DMS153 (cell line): ENCODE measurements at places on chromosomes 12 and 14.
A peak's percentile ranks its signal among the peaks of the same experiment; 100 is the strongest.

GRCh38 chr12:91792597-91792996 lies 353.0 kb downstream of the BTG1 start:
- no peak for DNase-seq

GRCh38 chr12:17954788-17955187 lies 135.2 kb downstream of the RERGL start:
- DNase-seq, result no peak

- no peak for DNase-seq
These were observed 27.2 kb downstream of the ARID2 start for GRCh38 chr12:45756666-45757065.

GRCh38 chr14:63909984-63910383 lies 57.2 kb downstream of the SYNE2 start:
- no peak for DNase-seq

DNA sequence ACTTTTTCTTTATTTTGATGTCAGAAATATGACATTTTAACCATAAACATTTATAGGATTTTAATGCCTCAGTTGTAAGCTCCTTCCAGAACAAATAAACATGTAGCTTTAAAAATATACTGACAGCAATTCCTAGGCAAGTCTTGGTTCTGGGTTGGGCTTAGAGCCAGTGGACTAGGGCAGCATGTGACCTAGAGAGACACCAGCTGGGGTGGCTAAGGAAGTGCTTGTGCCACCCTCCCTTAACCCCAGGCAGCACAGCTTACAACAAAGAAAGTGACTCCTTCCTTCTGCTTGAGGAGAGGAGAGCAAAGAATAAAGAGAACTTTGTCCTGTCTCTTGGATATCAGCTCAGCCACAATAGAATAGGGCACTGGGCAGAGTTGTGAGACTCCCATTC lies 61.6 kb upstream of the KTN1 start:
- no peak for DNase-seq

- no peak for DNase-seq
These were observed 17.4 kb upstream of the DRAM1 start for GRCh38 chr12:101859664-101860607.

- DNase-seq, result peak; percentile 49
These were observed 18.1 kb downstream of the PPM1H start for GRCh38 chr12:62916632-62917425.

- DNase-seq, result no peak
These were observed 814.9 kb downstream of the LRFN5 start for GRCh38 chr14:42421377-42422078.

DNA sequence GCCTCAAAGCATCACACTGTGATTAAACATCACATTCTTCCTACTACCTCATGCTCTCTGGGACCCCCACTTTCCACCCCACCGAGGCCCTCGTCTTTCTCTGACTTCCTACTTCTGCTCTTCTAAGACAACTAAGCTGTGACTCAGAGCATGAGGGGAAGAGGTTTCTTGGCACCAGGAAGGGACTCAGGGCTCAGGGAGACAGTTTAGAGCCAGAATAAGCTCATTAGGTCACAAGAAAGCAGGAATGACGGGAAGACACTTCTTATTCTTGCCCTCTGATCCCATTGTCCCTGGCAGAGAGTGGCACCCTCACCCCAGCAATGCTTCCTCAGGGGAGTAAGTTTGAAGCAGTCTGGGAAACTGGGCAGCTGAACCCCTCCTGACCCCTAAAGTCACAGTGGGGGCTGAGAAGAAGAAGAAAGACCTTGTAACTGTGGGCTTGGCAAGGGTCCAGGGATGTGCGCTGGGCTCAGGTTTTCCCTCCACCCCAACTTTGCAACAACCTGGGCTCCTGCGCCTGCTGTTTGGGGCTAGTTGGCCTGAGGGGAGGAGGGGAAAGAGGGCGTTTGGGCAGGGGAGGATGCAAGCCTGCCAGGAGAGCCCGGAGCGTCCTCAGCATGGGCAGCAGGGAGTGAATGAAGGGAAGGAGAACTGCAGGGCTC lies 64.6 kb upstream of the ACTN1 start:
- no peak for DNase-seq

- no peak for DNase-seq
These were observed 20.3 kb upstream of the CLEC4E start for GRCh38 chr12:8561011-8561410.

DNA sequence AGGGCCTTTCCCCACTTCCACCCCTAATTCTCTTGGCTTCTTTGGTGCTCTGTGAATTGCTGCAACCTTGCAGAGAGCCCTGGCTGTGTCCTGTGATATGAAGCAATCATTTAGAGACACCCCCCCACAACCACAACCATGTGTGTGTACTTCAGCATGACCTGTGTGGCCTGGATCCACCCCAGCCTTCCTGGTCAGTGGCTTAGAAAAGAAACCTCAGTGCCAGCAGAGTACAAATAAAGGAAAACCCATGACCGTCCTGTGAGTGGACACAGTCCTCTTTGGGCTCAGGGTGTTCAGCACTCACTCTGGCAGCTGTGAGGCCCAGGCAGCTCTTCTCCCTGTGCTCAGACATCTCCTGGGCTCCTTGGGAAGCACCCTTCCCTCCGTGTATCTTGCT lies 206.6 kb upstream of the DIO3 start:
- DNase-seq, result no peak

DNA sequence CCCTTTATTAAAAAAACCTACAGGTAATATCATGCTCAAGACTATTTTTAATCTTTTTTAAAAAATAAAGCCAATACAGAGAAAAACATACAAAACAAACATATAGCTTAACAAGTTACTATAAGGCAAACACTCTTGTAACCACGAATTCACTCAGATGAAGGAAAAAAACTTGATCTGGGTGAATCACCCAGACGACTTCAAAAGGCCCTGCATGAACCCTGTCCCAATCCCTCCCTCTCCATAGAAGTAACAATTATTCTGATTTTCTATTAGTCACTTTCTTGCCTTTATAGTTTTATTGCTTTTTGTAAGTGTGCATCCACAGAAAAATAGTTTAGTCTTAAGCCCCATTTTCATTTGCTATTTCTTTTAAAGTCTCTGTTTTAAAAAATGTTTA lies 72.6 kb downstream of the LRP6 start:
- no peak for DNase-seq

DNA sequence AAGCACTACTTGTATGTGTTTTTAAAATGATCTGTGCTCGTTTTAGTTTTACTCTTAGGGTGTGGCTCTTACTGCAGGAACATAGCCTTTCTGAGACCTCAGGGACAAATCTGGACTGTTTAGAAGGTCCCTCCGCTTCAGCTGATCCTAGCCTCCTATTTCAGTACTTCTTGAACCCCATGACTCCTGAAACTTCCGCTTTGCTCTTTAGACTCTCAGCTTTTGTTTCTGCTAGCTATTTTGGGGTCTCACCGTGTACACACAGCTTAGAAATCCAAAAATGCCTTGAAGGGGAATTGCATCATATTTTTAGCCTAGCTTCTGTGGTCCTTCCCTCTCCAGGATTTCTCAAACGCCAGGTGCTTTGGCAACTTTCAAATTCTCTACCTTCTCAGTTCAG lies 8.3 kb downstream of the OR11G2 start:
- no peak for DNase-seq

DNA sequence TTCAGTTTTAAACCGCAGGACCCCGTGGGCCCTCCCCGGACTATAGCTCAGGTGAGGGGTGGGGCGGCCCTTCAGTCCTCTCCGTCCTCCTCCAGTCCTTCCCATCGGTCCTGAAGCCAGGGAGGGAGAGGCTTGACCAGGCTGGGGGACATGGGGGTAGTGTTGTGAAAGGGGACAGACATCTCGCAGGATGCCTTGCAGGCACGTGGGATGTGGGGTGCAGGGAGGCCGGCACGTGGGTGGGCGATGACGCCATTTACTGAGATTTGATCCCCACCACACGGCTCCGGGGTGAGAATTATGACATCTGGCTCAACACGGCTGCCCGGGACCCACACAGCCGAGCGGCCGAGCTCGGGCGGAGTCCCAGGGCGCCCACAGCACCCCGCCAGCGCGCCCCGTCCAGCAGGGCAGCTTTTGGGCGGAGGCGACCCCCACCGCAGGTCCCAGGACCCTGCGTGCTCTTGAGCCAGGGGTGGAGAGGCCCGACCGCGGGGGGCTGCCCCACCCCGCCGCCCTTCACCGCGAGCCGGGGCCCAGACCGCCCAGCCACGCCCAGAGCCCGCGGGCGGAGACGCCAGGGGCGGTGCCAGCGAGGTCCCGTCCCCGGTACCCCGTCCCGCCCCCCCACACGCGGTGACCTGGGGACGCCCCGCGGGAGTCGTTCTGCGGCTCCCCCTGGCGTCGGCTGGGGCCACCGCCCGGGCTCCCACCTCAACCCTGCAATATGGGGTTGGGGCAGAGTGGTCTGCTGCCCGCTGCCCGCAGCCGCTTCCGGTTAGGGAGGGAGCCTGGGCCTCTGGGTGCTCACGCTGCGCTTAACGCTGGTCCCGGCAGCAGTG lies 3.3 kb upstream of the EXOC3L4 start:
- no peak for DNase-seq

GRCh38 chr14:90697577-90698206 lies 118.5 kb downstream of the TTC7B start:
- DNase-seq, result peak; percentile 61

DNA sequence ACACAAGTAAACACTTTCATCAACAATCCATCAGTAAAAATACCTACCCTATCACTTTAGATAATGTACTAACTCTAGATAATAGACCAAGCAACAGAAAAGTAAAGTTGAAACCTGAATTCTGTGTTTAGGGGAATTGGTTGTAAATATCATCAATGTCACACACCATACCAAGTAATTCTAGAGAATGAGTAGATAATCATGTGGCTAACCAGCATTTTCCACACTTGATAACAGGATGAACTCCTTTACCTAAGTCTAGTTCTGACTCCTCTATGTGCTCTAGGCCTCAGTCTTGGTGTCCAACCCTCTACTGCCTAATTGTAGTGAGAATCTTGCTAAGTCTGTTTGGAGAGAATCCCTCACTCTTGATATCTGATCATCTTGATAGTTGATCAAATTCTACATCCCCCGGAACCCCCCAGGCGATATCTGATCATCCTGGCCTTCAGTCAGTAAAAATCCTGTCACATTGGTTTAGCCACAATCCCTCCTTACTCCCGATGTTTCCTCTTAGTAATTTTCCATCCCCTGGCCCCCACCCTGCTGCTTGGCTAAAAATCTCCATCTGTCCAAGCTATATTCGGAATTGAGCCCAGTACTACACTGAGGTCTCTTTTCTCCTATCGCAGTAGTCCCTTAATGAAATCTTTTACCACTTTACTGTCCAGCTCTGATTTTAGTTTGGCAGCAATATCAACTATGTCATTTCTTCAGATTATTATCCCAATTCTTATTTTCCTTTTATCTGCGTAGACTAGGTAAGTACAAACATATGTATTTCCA lies 3.4 kb upstream of the SLCO1A2 start:
- no peak for DNase-seq

DNA sequence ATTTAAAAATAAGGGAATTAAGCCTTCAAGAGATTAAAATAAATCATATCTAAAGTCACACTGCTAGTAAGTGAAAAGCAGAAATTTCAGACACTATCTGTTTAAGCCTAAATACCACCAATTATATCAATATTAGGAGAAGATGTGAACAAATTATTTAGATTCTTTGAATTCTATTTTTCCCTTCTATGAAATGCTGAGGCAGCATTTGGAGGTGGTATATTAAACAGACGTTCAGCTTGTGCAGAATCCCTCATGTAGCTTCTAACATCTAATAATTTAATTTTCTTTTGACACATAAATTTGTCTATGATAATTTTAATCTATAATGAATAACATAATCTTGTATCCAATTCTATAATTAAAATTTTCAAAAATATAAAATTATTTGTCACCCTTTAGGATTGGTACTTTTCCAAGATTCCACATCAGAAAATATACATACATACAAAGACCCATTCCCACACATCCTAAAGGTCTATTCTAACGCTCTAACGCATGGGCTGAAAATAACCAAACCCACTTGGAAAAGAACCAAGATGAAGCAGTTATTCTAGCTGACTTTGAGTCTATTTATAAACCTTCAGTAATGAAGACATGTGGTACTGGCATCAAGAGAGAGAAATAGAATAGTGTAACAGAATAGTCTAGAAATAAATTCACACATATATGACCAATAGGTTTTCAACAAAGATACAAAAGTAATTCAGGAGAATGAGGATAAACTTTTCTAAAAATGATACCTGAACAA lies 751.8 kb downstream of the GALC start:
- DNase-seq, result no peak

- no peak for DNase-seq
These were observed 49.7 kb downstream of the CYP46A1 start for GRCh38 chr14:99733540-99734405.

DNA sequence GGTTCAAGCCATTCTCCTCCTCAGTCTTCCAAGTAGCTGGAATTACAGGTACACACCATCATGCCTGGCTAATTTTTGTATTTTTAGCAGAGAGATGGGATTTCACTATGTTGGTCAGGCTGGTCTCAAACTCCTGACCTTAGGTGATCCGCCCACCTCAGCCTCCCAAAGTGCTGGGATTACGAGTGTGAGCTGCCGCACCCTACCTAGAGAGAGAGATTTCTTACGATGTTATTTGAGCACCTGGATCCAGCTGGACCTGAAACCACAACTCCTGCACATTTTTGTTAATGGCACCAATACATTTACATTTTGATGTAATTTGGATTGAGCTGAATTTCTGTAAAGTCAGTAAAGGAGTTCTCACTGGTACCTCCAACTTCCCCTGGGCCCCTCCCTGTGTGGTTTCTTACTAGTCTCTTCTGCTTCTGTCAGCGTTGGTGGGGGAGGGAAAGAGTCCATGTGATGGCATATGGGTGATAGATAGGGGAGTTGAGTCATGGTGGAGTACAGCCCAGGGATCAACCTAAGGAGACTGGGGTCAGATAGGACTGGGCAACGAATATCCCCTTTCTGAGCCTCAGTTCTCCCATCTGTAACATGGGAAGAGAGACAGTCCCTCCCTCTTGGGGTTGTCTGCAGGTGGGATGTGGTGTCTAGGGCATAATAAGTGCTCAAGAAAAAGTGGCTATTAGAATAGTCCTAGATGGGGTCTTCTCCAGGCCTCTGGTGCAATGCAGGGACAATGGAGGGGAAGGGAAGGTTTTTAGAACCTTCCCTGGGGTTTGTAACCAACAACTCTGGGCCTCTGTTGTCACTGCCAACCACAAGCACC lies 83.3 kb upstream of the MED13L start:
- no peak for DNase-seq

DNA sequence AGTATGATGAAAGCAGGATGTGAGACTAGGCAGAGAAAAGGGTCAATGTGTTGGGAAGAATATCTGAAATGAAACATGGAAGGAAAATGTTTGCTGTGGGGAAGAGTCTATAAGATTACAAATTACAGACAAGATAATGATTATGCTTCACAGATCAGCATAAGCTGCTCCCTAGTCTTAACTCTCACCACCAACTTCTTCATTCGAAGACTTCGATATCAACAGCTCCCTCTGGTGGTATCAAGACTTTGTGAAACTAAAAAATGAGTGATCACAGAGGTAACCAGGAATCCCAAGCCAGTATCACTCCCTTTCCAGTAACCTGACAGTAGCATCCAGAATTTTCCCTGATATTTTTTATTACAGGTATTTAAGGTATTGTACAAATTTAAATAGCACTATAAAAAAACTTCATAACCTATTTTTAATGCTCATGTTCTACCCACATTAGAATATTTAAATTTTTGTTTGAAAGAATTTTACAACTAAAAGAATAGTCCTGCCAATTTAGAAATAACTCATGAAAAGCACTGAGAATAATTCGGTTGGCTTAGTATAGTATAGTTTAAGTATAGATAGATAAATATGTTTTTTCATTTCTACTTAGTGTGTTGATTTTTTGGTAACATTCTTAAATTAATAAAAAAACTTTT lies 84.4 kb downstream of the C2CD5 start:
- DNase-seq, result peak; percentile 4

- DNase-seq, result no peak
These were observed 54.3 kb upstream of the PPP2R5C start for GRCh38 chr14:101707068-101707842.
